Activated naive CD8-positive, alpha-beta T cell treated with anti-CD3 and anti-CD28 coated beads, Interleukin-2, amount 50 U/mL, for 24 hours (primary cell): ENCODE measurements at places on chromosomes 13 and 19.
A peak's percentile ranks its signal among the peaks of the same experiment; 100 is the strongest.

DNA sequence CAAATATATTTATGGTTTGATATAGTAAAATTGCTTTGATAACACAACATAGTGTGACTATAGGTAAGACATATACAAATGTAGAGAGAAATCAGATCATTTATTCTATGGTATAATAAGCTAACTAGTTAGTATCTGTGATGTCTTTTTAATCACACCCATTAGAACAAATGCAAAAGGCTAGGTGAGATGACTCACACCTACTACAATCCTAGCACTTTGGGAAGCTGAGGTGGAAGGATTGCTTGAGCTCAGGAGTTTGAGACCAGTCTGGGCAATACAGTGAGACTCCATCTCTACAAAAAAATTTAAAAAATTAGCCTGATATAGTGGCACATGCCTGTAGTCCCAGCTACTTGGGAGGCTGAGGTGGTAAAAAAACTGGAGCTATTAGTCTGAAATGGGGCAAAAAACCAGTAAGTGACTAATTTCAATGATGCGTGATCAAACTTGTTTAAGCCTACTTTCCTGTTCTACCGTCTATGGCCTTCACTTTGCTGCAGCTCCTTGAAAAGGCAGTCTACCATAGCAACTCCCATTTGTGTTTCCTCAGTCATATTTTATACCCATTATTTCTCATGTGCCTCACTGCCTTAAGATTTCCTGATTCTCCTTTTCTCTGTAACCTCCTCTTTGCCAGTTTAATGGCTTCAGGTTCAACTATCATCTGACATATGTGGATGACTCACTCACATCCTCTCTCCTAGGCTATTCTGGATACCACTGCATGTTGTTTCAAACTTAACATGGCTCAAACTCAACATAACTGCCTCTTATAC, 12.5 kb downstream of the ALG5 start:
- DNase-seq, result no peak

DNA sequence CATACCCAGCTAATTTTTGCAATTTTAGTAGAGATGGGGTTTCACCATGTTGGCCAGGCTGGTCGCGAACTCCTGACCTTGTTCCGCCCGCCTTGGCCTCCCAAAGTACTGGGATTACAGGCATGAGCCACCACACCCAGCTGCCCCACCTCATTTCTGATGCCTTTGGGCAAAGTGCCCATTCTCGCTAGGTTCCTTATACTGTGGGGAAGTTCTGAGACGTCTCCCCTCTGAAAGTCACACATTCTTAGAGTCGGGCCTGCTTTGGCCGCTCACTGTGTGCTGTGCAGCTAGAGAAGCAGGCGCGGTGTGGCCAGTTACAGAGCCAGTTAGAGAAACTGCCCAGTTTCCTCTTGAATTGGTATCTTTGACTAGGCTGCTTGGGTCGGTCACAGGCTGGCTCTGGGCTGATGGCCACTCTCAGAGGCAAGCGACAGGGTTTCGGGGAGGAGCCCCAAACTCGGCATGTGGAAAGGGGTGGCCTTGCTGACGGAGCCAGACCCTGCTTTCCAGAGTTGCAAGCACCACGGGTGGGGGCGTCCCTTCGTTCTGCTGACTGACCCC, 18.0 kb downstream of the PRAM1 start:
- no peak for DNase-seq

GRCh38 chr13:31195616-31196015, 4.2 kb upstream of the B3GLCT start:
- DNase-seq, result no peak

DNA sequence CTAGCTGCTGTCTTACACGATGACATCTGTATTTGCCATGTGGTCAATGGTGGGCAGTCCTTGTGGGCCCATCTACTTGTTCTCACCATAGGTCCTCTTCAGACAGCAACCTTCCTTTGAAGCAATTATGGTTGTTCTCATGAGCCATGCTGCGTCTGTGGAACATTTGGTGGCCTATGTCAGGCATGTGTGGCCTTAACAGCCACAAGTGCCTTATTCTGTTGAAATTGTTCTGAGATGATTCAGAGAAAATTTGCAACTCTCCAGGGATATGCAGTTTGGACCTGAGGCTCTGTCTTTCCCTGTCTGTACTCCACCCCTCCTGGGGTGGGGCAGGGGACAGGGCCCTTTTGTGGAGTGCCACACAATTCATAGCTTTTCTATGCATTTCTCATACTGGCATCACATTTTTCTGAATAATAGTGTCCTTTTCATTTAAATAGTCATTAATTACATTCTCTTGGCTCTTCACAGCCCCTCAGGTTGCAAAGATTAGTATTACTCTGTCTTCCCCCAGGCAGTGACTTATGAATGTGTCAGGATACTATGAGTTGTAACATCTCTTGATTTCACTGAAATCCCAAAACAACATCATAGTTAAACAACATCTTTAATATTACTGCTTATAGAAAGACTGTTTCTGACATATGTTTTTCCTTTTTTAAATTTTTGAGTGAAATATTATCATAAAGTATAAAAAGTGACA, 102.1 kb downstream of the ITGBL1 start:
- no peak for DNase-seq

DNA sequence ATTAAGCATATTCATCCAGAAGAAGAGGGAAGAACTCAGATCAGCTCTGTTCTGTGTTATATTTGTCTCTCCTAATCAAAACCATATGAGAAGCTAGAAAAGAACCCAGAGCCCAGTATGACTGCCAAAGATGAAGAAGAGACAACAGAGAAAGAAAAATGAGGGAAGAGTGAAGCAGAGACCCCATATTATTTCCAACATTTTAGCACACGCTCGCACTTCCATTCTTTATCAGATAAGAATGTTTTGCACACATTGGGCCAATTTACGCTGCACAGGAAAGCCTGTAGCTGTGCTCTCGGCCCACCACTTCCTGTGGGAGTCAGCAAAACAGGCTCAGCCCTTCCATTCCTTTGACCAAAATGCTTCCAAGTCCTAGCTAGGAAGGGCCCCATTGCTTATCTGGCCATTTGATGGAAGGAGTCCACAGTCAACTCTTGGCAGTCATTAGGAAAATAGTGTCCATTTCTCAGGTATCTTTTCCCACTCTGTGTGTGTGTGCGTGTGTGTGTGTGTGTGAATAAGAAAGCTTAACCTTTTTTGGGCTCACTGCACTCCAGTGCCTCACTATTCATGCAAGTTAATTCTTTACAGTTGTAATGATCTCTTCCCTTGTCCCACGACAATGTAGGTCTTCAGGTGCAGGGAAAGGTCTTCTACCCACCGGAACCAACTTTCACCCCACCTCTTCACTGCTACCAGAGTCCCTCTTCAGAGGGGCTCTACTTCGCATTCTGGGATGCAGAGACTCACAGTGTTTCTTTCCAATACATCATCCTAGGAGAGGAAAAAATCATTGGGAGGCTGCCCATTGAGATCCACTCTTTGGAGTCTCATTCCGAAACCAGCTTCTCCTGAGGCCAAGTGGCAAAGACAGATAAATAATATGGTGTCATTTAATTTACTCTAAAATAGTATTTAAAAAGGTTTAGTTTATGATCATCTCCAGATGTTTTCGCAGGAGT, 237.5 kb downstream of the COG6 start:
- DNase-seq, result peak; percentile 28

DNA sequence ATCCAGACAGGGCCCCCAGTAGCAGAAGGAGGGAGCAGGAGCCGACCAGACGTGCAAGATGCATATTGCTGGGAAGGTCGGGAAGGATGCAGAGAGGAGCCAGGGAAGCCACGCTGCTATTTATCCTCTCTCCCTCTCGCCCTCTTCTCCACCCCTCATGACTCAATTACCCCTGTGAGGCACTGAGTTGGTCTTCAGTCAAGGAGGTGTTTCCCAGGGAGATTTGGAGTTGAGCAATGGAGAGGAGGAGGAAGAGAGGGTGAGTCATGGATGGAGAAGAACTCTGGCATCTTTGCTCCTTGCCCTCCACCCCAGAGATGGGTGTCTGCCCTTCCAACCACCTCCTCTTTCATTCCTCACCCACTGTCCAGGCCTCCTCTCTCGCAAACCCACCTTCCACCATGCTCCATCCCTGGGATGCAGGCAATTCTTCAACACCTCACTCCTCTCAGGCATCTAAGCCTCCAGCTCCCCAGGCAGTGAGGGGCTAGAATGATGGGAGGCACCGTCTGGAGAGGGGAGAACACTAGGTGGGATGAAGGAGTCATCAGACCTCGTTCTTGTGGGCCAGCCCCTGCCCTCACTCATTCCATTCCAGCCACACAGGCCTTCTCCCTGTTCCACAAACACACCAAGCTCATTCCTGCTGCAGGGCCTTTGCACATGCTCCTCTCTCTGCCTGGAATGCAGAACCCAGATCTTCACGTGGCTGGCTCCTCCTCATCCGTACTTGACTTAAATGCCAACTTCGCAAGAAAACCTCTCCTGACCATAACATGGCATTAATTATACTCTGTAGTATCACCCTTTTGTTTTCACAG, at the start of gene SBSN:
Gene SBSN, minus strand, starts transcription at position 94 of the 821 bp plus-strand sequence. Its CDS starts 30 bp downstream, at position 64.
- no peak for DNase-seq

- DNase-seq, result no peak
These were observed 65.3 kb downstream of the PCDH20 start for GRCh38 chr13:61350341-61350740.

- DNase-seq, result no peak
These were observed 28.2 kb downstream of the IGFL2 start for GRCh38 chr19:46176116-46176860.

DNA sequence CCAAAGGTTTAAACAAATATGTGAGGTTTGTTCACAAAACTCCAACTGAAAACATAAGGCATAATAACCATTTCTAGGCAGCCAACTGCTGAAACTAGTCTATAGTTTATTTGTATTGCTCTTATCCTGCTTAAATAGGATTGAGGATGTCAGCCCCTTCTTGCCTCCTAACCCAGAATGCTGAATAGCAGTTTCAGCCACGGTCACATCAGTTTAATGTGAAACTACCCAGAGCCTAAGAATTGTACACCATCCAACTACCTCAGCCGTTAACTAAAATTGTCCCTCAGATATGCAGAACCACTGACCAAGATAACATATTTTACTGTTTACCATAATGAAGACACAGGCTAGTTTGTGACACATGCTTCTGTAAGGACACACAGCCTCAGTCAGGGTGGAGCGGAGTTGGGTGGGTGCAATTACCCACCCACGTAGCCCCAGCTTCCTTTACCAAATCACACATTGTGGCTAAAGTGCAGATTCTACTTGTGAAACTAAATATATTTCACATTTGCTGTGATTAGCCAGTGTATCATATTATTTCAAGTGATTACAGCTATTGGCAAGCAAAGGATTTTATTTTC, 259.9 kb downstream of the EFNB2 start:
- DNase-seq, result no peak
